EL (cell line): ENCODE measurements at places on chromosomes 13 and 19.

GRCh38 chr19:4007836-4008539 lies 452 bp downstream of the PIAS4 start:
- peak; percentile 43 for DNase-seq

GRCh38 chr19:47819858-47820257 lies 1.9 kb upstream of the CRX start:
- no peak for DNase-seq

GRCh38 chr19:5003781-5004180 lies 34.9 kb downstream of the KDM4B start:
- no peak for DNase-seq

DNA sequence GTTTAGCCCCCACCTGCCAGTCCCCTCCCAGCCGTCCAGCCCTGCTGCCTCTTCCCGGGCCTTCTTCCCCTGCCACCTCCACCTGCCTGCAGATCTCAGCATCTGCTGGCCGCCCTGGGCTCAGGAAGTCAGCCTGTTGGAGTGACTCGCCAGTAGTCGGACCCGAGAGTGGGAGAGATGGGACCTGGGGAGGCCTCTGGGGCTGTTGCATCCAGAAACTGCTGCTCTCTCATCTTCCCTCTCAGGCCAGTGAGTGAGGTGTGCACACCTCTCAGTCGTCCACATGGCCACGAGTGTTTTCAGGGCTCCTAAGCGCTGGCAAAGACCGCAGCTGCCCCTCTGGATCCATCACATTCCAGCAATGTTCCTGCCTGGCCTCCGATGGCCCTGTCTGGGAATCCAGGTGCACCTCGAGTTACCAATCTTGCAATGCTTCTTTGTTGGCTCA lies 151.8 kb upstream of the SOX1 start:
- DNase-seq, result no peak

- DNase-seq, result no peak
Observed at GRCh38 chr13:21075379-21076249, 14.2 kb upstream of the LATS2 start.

GRCh38 chr13:24276861-24277260 lies 32.5 kb upstream of the C1QTNF9 start:
- no peak for DNase-seq

GRCh38 chr13:108178078-108178477 lies 37.3 kb downstream of the LIG4 start:
- DNase-seq, result no peak
